GM13977 (cell line): ENCODE measurements at places on chromosomes 3 and 15.

- no peak for DNase-seq
Measured at GRCh38 chr3:43465109-43465508, 156.7 kb downstream of the ANO10 start.

GRCh38 chr15:80691575-80691974 lies 3.5 kb upstream of the ABHD17C start:
- no peak for DNase-seq

DNA sequence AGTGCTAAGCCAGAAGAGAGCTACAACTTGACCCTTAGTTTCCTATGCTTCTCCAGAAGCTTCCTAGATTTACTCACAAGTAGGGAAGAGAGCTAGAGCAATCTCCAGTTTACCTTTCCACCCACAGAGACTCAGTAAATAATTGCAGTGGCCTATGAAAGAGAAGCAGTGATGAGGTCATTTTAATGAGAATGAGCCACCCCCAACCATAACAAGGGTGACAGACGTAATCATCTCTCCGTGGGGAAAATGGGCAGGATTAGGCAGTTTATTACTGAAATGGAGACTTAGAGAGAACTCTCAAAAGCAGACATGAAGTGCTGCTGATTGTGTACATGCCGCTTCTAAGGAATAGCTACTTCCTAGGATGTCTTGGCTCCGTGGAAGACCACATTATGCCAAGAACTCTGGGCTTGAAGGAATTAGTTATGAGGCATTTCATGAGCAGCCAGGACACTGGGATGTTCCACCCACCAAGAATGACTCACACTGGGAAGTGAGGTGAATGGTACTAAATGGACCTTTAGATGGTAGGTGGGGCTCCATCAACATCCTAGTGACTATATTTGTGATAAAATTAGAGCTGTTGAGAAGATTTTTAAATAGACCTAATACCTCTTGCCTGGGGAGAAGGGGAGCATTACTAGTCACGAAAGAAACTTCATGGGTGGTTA lies 160.9 kb downstream of the EDEM1 start:
- DNase-seq: no peak

GRCh38 chr3:107767897-107768605 lies 245.3 kb downstream of the BBX start:
- DNase-seq: no peak

GRCh38 chr3:84946240-84946639 lies 12.5 kb upstream of the CADM2 start:
- no peak for DNase-seq

DNA sequence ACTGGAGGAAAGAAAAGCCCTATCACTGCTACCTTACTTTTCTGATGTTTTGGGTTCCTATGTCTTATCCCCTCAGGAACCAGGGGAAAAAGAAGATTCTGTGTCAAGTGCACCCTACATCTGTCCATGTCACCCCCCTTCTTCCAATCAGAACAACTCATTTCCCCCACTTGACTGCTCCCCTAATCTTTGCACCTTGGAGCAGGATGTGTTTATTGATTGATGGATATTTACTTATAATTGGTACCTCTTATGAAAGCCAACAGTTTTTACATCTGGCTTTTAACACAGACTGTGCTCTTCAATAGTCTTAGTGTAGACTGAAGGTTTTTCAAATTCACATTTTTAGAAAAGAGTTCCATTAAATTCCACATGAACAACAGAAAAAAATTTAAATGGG lies 33.3 kb downstream of the LIPC start:
- no peak for DNase-seq

DNA sequence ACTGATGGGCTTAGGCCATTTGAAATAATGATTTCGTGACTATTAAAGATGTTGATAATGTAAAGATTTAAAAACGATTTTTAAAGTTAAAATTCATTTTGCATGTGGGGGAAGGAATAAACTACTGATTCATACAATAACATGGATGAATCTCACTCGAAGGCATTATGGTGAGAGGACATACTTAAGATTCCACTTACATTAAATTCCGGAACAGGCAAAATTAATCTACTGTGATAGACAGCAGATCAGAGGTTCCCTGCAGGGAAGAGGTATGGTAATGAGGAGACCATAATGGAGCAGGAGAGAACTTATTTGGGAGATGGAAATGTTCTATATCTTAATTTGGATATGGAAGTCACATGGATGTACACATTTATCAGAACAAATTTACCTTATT lies 28.4 kb upstream of the RAB6B start:
- DNase-seq: no peak

GRCh38 chr3:118436697-118437262 lies 597.9 kb downstream of the IGSF11 start:
- DNase-seq: no peak

DNA sequence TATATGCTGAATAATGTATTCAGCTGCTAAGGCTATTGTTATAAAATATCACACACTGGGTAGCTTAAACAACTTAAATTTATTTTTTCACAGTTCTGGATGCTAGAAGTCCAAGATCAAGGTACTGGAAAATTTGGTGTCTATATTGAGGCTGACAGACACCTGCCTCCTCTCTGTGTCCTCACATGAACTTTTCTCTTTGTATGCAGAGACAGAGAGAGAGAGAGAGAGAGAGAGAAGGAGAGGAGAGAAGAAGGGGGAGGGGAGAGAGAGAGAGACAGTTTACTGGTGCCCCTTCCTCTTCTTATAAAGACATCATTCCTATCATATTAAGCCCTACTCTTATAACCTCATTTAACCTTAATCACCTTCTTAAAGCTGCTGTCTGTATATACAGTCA lies 320.1 kb upstream of the THBS1 start:
- DNase-seq: no peak

GRCh38 chr3:180283251-180283650 lies 246.5 kb upstream of the PEX5L start:
- no peak for DNase-seq

GRCh38 chr3:197021231-197021630 lies 8.4 kb downstream of the MELTF start:
- DNase-seq: peak; percentile 10

DNA sequence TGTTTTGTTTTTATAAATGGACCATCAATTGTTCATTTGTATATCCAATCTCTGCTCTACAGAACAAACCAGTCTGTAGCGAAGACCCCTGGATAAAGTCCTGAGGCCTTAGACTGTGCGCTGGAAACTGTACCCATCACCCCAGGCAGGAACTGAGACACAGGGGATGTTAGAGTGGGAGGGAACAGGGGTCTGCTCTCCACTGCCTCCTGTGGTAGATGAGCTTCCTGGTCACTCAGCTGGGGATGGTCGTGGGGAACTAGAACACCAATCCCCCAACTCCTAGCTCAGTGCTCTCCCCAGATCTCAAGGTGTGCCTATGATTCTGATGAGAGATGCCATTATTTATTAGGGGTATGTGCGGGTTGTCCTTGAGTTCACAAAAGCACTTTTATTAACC lies 340.2 kb upstream of the IGF1R start:
- no peak for DNase-seq

DNA sequence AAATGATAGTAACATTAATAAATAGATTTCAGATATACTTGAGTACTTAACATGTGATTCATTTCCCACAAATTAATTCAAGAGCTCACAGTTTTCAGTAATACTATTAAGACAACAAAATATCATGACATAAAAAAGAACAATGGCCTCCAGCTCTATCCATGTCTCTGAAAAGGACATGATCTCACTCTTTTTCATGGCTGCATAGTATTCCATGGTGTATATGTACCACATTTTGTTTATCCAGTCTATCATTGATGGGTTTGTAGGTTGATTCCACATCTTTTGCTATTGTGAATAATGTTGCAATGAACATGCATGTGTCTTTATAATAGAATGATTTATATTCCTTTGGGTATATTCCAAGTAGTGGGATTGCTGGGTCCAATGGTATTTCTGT lies 1012.8 kb upstream of the ALCAM start:
- no peak for DNase-seq

DNA sequence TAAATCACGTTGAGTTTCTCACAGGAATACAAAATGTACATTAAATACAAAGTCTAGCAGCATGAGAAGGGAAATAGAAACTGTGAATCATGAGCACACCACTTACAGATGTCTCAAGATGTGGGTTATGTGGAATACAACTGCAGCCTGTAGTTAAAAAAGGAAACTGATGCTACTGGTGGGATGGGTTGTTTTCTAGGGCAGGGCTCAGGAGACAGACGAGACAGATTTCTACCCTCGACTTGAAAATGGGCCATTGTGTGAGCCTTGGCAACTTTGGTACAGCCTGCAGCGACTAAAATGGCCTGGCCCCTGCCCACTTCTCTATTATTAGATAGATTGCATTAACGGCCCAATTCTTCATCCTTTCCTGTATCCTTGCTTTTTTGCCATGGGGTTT lies 293.1 kb downstream of the SUCLG2 start:
- no peak for DNase-seq

DNA sequence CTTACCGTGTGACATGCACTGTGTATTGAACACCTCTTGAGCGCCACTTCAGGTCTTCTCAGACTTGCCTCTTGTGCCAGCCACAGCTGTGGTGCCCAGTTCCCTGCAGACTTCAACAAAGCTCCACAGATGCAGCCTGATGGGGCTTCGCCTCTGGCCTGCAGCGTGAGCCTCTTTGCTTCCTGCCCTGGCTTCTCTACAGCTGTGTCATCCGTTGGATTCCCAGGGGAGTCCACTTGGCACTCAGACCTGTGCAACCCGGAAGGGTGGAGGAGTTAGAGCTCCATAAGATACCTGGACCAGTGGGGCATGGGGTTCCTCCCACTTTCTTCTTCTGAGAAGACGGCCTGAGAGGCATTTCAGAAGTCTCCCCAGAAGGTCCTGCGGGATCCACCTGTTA lies 57.7 kb upstream of the BNIP2 start:
- DNase-seq: no peak

DNA sequence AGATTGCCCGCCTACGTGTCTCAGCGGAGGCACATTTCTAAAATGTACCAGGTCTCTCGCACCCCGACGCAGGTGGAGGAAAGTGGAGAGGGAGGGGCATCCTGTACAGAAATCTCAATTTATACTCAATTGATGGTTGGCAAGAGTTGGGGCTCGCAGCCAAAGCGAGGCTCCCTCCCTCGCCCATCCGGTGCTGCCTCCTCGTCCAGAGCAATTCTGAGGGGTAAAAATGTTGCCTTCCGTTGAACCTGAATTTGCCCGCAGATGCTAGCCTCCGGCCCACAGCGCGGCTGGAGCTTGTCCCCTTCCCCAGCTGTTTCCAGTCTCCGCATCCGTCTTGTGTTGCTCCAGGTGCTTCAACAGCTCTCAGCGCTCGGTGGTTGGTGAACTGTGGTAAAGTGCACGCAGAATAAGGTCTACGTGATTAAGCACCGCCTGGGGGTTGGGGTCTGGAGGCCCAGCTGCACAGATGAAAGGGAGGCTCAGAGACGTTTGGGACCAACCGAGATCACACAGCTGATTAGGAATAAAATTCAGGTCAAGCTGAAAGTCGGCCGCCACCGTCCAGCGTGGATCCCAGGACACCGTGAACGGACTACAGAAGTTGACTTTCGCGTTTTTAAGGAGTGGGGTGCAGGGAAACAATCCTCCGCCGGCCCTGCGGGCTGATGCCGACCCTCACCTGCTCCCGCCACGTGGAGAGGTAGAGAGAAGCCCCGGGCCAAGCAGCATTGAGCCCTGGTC lies 846 bp upstream of the POLG start:
- no peak for DNase-seq

DNA sequence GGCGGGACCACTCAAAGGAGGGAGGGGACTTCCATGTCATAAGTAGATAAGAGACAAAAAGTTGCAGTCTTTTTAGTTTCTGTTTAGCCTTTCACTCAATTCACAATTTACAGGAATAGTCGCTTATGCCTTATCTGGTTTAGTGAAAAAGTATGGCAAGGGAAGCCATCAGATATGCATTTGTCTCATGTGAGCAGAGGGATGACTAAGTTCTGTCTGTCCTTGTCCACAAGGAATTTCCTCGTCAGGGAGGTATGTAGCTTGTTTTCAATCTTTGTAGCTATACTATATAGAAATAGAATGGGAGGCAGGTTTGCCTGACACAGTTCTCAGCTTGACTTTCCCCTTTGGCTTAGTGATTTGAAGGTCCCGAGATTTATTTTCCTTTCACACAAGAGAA lies 882.8 kb downstream of the NAALADL2 start:
- no peak for DNase-seq

- no peak for DNase-seq
Measured at GRCh38 chr3:35709691-35710090, 70.4 kb downstream of the ARPP21 start.
